ENCODE measurements at places on chromosomes 13 and 19. TPM values are rescaled to one million over a fixed set of nuclear protein-coding genes. Genes with fewer than 3 reads are reported as not detected.

ZNF429 gene
- 21.9 TPM for total RNA-seq

CYP4F3 gene
- 0.95 TPM for total RNA-seq

MADCAM1 gene
- 1.3 TPM for total RNA-seq

WDR87 gene
- not detected for total RNA-seq

CC2D1A gene
- total RNA-seq = 7.3 TPM

UCHL3 gene
- 37.2 TPM for total RNA-seq

FGF22 gene
- total RNA-seq = not detected

ACER1 gene
- not detected for total RNA-seq

ZNF134 gene
- 32.1 TPM for total RNA-seq

NCAN gene
- total RNA-seq = 0.42 TPM

KLK4 gene
- total RNA-seq = not detected

MBD3L4 gene
- total RNA-seq = not detected

PCDH8 gene
- 1.0 TPM for total RNA-seq

SOX1 gene
- total RNA-seq = not detected

PPP6R1 gene
- 14.5 TPM for total RNA-seq

Data from urinary bladder (tissue), 4 donors.